ENCODE measurements at places on chromosomes 12 and 14.

DNA sequence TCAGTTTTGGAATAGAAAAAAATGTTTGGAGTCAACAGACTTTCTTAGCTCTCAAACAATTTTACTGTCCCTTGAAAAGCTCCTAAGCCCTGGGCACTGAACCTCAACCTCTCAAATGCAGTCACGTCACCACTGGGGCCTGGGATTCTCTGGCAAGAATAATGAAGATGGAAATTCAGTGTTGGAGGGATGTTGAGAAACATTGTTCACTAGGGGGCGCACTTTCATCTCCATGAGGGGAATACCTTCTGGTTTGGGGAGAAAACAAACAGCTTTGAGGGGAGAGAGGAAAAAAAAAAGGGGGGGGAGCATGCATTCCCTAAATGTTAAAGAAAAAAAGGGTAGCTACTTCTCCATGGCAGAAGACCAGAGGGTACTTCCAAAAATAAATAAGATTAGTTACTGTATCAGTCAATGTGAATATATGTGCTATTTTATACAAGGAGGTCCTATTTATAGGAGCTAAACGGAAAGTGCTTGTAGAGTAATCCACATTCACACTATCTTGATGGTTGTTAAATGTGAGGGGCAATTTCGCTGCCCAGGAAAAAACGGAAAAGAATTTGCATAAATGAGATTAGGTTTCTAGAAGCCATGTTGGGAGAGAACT is 5.8 kb upstream of the TBPL2 start:
- peak; percentile 44 for DNase-seq

DNA sequence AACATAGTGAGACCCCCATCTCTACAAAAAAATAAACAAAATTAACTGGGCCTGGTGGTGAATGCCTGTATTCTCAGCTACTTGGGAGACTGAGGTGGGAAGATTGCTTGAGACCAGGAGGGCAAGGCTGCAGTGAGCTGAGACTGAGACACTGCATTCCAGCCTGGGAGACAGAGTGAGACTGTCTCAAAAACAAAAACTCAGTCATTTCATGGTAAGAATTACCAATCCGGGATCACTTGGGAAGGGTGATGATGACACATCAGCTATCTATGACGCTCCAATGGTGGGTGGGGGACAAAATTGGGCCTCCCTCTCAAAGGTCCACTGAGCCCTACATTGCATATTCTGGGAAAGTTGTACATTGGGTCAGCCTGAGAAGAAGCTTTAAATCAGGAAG is 47.7 kb downstream of the SERPINA3 start:
- no peak for DNase-seq

- no peak for DNase-seq
Observed at GRCh38 chr12:953776-954175, 4.3 kb upstream of the RAD52 start.

DNA sequence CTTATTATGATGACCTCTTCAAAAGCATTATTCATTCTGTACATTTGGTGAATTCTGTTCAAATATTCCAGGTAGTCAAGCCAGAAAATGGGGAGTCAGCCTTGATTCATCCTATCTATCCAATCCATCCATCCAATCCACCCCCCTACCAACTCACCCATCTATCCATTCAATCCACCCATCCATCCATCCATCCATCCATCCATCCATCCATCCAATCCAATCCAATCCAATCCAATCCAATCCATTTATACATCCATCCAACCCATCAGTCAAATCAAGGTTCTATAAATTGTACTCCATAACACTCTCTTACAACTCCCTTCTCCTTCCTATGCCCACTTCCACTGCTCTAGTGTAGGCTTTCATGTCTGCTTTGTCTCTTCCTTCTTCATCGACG is 35.8 kb upstream of the GRIP1 start:
- DNase-seq: no peak

DNA sequence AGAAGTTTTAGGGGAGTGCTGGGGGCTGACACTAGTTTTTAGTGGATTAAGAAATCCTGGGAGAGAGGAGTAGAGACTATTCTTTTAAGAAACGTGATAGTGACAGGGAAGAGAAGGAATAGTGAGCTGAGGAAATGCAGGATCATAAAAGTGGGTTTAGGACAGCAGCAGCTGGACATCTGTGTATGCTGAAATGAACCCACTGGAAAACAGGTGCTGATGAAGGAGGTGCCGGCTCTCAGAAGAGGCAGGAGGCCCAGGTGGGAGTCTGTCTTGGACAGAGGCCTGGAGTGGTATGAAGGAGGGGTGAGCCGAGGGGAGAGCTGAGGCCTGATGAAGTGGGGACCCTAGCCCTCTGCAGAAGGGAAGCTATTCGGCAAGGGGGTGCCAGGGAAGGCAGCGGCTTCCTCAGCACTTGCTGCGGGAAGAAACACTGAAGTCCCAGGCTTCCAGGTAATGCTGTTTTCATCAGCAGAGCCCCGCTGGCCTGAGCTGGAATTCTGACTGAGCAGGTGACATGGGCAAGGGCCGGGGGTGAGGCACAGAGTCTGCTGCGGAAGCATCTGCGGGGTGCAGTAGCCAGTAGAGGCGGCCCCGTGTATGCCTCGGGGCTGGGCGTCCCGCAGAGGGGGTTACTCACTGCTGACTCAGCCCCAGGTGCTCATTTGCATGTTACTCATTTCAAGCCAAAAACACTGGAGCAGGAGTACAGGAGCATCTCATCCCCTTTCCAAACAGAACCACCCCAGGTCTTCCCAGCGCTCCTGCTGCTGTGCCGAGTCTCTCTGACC is 89.7 kb downstream of the TMCC3 start:
- no peak for DNase-seq

All from NCI-H1417 treated with DMSO at 0.1 percent for 48 hours (cell line).